ENCODE measurements at places on chromosomes 4 and X.

- DNase-seq, result no peak
These were observed 372.2 kb downstream of the ADAM29 start for GRCh38 chr4:175290401-175290800.

DNA sequence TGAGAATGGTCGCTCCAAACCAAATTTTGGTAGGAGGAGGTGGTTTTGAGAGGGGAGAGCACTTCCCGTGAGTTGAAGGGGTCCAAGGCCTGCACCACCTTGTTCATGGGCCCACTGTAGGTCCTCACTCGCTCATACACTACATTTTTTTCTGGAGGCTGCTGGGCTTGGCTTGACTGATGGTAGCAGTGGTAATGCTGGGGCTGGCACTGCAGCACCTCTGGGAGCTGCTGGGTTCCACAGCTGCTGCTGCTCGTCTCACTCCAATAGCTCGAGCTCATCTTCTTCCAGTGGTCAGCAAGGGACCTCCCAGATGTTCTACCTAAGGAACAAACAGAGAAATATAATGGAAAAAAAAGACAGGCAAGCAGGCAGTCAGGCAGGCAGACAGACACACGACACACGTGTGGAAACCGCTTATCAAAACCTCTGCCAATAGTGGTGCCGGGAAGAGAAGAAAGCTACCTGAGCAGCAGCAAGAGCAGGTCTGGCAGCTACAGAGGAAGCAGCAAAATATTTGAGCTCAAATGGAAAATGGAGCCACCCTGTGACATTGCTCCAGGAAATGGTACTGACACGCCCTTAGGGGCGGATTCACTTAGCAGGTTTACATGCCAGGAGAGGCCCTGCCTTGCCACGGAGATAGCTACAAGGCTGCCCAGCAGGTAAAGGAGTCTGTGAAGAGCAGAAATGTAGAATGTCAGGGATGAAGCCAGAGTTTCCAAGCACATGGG lies at the start of gene POF1B:
TSS of gene POF1B (minus strand) at position 492 of the 734 bp plus-strand sequence. CDS start at position 281, 211 bp downstream.
- DNase-seq, result no peak

GRCh38 chrX:129938081-129938480 lies 32.1 kb downstream of the UTP14A start:
- DNase-seq, result no peak

GRCh38 chrX:101550751-101551379 lies 518 bp downstream of the ARMCX1 start:
- no peak for DNase-seq

GRCh38 chr4:28759064-28759463 lies 1898.4 kb downstream of the STIM2 start:
- no peak for DNase-seq
